Stimulated activated CD8-positive, alpha-beta memory T cell treated with anti-CD3 and anti-CD28 coated beads, Interleukin-7, amount 100 ng/mL, for 1 hour (primary cell): ENCODE measurements at places on chromosomes 2 and 18.

DNA sequence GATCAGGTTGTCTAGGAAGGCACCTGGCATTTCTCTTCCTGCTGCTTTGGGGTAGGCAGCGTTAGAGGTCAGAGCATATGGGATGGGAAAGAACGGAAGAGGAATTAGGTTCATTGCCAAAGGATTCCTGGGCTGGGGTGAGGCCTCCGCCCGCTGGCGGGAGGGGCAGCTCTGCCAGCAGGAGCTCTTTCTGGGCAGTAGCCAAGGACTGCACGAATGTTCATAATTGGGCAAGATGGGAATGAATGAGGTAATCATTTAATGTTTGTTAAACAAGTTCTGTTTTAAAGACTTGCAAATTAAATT lies 253.9 kb downstream of the AGAP1 start:
- DNase-seq = no peak

- no peak for DNase-seq
These were observed 19.0 kb downstream of the AQP12B start for GRCh38 chr2:240663546-240664190.

DNA sequence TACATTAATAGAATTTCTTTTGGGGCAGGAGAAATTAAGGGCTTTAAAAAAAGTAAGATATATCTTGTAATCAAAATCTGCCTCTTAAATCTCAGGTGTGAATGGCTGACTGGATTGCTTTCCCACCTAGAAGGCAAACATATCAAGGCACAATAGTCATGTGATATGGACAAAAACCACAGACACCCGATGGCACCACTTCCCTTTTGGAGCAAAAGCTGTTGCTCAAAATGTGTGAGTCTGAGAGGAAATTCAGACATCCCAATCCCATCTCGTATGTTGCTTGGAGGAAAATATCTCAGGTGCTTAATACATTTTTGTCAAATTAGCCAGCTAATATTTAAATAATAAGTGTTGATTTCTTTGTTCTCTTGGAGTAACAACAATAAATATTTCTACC lies 120.7 kb downstream of the KCNF1 start:
- no peak for DNase-seq

GRCh38 chr2:197710424-197711042 lies 5.4 kb downstream of the MARS2 start:
- DNase-seq = no peak

DNA sequence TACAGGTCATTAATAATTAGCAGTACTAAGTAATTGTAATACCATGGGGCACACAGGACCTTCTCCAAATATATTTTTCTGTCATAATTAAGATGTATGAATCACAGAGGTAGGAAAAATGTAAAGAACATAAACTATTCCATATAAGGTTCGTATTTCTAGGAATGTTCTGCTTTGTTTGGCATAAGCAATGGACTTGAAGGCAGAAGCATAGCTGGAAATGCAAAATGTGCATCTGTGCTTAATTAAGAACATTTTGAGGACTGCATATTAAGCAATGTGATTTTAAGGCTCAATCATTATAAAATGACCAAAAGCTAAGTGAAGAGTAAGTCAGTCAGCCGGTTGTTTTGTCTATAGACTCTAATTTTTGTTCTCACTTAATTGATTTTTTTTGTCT lies 123.2 kb downstream of the RBM43 start:
- no peak for DNase-seq

GRCh38 chr2:179604598-179604997 lies 256.8 kb downstream of the ZNF385B start:
- no peak for DNase-seq
